DMS53 (cell line): ENCODE measurements at places on chromosomes 6 and 20.
A peak's percentile ranks its signal among the peaks of the same experiment; 100 is the strongest.

GRCh38 chr20:57330998-57331397 lies 1.4 kb downstream of the SPO11 start:
- no peak for DNase-seq

DNA sequence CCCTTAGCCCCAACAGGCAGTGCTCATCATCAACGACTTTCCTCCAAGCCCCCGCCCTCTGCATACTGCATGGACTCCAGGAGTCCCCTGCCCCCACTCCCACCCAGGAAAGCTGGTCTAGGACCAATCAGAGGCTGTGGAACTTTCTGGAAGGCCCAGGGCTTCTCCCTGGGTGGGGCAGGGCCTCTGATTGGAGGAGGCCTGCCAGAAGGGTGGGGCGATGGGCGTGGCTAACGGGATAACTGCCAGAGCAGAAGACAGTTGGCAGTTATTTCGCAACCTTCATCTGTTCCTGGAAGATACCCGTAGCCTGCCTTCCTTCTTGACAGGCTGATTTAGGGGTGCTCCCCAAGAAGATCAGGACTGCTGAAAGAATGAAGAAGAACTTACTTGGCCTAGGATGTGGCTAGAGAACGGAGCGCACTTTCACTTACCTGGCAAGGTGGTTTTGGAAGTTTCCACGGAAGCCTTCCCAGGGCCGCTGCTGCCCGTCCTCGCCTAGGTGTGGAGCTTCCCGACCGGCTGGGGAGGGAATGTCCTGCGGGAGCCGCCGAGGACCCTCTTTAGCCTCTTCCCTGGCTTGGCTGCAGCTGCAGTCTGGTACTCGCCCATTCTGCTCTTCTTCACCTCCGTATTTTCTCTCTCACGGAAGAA lies 209.0 kb downstream of the LRFN2 start:
- no peak for DNase-seq

DNA sequence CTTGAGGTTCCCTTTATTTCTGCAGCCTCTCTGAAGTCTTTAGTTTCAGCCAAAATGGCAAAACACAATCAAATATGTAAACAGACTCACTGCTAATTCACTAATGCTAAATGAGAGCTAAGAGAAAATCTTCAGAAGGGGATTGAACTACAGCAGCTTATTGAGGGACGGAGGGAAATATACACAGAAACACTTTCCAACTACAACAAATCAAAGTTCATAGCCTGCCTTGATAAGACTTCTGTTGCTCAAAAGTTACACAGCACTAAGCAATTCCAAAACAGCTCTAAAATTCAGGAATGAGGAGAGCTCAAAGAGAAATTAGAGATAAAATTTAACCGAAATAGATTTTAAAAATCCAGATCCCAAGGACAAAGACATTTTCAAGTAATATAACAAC lies 1.7 kb downstream of the TCP11 start:
- DNase-seq = no peak

DNA sequence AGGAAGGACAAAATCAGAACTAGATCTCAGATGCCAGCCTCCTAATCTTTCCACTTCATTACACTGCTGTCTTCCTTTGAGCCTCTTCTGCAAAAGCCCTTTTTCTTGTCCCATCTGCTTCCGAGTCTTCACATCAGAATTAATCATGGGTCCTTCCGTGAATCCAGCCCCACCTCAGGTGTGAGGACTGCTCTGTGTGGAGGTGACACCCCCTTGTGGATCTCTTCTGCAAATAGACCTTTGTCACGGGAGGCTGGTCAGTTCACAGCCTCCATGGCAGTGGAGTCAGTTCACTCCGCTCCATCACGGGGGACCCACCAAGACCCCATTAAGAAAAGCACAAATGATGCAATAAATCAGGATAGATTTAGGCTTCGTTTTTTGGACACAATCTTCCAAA lies 171.1 kb downstream of the ADAT2 start:
- peak; percentile 36 for DNase-seq

DNA sequence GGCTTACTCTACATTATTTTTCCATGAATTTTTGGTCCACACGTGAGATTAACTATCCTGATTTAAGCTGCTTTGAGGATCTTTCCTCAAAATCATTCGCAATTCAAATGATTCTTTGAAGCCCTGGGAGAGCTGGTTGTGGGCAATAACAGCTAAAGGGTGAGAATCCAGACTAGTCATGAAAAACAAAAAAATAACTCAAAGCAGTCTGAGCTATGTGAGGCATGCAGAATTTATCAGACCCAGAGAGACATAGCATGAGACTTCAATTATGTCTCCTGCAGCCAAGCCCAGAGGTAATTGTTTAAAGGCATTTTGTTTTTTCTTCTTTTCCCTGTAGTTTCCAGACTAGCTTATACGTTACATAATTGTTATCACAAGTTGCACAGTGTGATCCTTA lies 517.3 kb upstream of the PTCHD4 start:
- DNase-seq = no peak

DNA sequence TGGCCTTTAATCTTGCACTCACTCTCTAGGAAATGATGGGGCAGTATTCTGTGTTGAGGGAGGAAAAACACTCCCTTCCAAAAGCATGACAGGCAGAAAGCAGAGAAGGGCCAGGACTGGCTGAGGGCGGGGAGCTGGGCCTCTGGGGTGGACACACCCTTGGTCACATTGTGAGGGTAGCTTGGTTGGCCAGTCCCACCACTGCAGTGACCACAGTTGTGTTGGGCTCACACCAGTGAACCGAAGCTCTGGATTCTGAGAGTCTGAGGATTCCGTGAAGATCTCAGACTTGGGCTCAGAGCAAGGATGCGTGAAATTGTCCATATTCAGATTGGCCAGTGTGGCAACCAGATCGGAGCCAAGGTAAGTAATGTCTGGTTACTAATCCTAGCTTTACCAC lies at the start of gene TUBB1:
TSS of gene TUBB1 (plus strand) at position 213 of the 400 bp plus-strand sequence. CDS start at position 307, 94 bp downstream.
- no peak for DNase-seq

DNA sequence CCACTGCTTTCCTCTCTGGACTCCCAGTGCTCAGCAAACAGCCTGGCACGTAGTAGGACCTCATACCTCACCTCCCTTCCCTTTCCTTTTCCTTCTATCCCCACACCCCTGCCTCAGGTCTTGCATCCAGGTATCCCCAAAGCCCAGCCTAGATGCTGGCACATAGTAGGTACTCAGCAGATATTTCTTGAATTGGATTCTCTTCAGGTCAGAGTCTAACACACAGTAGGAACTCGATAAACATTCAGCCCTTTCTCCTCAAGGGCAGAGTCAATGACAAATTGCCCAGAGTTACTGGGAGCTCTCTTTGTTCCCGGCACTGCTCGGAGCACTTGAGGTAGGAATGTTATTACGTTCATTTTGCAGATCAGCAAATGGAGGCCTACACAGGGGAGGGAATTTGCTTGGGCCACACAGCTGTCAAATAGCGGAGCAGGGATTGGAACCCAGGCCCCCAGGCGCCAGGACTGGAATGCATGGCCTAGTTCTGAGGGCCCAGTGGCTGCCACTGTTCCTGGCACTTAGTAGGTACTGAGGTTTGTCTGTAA lies 25.9 kb downstream of the NOL4L start:
- DNase-seq = no peak

DNA sequence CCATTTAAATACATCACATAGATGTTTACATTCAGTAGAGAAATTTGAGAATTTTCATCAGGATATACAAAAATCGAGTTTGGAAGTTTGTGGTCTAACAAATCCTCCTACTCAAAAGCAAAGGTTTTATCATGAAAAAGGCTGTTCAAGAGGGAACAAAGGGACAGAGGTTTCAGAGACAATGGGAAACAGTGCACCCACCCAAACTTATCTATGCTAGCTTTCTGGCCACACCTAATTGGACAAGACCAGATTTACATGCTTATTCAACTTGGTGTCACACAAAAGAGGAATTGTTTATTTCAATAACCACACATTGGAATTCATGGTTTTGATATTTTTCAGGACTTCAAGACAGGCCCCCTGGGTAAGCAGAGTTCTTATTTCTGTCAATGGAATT lies 28.4 kb upstream of the RSPO3 start:
- no peak for DNase-seq

- DNase-seq = peak; percentile 79
Observed at GRCh38 chr20:17747431-17747846, 47.7 kb downstream of the BANF2 start.

DNA sequence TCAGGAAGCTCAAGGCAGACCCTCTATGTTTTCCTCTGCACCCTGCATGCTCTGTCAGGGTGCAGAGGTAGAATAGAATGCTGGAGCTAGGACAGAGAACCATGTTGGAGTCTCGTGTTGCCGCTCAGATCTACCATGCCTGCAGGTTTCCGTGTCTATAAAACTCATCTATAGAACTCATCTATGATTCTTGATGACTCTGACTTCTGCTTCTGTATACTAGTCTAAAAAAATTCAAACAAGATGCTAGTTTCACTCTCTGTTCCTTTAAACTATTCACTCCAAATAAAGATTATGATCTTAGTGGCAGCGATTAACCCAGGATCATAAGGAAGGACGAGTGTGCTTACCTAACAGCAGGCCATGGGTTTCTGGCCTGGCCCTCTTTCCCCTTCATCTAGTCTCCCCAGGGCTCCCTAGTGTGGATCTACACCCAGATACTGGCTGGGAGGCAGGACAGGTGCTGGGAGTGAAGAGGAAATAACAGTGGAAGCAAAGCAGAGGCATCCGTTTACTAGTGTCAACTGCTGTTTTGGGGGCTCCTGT lies 162.7 kb upstream of the SUPT3H start:
- no peak for DNase-seq

DNA sequence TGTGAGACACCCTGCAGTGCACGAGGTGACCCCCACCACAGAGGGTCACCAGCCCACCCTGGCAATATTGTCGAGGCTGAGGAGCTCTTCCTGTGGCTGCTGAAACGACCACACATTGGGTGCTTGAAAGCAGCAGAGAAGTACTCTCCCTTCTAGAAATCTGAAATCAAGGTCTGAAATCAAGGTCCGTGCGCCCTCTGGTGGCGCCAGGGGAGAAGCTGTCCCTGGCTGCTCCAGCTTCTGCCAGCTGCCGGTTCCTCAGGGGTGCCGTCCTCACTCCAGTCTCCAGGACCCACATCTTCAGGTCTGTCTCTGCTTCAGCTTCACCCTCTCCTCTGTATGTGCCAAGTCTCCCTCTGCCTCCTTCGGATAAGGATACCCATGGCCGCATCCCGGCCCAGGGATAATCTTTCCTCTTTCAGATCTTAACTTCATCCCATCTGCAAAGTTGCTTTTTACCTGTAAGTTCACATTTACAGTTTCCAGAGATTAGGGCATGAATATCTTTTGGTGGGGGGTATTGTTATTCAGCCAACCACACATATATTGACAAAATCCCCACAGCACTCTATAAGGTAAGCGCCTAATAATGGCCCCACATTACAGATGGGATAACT lies 108.3 kb upstream of the PHACTR3 start:
- DNase-seq = peak; percentile 76

- DNase-seq = peak; percentile 98
Observed at GRCh38 chr6:2245877-2246863, 765 bp upstream of the GMDS start.

DNA sequence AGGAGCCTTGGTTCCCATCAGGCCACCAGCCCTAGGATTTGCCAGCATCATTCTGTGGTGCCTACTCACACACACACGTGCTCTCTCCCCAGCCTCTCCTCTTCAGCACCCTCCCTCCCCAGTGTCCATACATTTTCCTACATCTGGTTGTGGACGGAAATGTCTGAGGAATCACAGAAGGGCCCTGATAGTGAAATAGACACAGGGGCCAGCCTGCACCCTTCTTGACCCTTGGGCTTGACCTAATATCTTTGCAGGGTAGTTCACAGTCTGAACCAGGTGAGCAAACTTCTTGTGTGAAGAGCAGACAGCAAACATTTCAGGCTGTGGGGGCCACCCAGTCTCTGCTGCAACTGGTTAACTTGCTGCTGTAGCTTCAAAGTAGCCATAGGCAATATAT lies 108.5 kb upstream of the NXT1 start:
- DNase-seq = no peak

DNA sequence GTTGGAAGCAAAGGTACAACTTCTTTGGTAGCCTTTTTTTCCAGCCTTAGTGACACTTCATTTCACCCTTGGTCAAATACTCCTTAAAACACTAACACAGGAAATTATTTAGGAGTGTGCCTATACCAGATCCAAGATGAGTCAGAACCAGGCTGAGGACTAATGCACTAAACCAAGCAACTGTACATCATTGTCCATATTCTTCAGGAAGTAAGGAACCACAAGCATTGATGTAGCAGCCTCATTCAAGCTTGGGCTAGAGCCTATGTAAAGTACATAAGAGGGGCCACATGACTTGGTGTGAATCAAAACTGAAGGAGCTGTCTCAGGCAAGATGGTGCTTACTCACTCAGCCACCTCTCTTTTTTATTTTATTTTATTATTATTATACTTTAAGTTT lies 20.7 kb upstream of the ADGB start:
- DNase-seq = no peak

DNA sequence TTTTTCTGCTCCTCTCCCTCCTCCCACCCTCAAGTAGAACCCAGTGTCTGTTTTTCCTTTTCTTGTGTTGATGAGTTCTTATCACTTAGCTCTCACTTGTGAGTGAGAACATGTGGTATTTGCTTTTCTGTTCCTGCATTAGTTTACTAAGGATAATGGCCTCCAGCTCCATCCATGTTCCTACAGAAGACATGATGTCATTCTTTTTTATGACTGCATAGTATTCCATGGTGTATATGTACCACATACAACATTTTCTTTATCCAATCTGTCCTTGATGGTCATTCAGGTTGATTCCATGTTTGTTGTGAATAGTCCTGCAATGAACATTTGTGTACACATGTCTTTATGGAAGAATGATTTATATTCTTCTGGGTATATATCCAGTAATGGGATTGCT lies 81.0 kb downstream of the TOX2 start:
- no peak for DNase-seq

DNA sequence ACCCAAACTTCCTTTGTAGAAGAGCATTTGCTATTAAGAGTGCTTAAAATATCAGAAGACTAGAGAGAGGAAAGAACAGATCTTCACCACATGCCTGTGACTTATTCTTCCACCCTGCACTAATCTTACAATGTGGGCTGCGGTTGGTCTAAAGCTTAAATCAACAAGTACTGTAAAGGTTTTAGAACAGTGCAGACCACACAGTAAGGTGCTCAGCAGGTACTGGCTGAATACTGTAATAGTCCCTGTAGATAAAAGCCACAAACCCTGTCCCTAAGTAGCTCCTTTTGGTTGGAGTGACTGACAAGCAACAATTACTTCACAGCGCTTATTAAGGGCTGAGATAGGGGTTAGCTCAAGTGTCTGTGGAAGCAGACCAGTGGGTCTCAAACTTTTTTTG lies 972 bp upstream of the PHF3 start:
- peak; percentile 17 for DNase-seq

DNA sequence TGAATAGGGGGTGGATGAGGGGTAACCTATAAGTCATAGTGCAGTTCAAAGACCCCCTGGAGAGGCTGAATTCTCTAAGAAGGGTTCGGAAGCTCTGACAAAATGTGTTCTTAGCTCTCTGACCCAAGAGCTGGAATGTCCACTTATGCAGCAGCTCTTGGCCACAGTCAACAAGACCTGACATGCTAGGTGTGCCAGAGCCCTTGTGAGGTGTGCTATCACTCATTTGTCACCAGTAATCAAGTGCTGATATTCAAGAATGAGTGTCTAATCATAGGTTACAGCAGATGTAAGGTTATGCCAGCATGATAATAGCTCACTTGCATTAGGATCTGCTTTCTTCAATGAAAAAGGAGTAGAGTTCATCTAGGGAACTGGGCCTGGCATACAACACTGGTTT lies 28.1 kb downstream of the TOMM6 start:
- DNase-seq = no peak

- DNase-seq = peak; percentile 66
Observed at GRCh38 chr6:2524090-2524489, 226.6 kb downstream of the MYLK4 start.
